ENCODE measurements at places on chromosomes 16 and 17.

DNA sequence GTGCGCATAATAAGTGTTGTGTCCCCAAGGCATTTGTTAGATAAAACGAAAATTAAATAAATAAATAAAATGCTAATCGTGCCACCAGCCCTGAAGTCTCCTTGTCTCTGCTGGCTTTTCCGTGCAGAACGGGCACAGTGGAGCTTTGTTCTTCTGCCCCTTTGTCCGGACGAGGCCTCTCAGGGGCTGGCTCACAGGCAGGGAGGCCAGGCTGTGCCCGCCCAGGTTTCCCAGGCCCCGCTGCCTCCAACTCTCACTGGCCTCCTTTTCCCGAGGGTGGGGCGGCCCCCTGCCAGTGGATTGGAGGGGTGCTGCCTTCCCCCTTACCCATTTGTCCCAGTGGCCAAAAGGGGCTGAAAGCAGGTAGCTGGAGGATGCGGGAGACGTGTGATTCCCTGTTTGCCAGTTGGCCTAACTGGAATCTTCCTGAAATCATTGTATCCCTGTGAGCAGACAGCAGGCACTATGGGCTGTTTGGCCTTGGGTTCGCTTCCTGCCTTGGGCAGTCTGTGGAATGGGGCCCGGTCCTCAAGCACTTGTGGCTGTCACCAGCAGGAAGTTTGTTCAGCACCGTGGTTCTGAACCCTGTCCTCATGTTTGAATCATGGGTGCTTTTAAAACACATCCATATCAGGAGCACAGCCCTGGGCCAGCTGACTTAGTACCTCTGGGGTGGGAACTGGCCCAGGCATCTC lies 64.4 kb downstream of the KSR1 start:
- no peak for DNase-seq

GRCh38 chr17:55549140-55549539 lies 37.9 kb upstream of the SMIM36 start:
- DNase-seq = no peak

DNA sequence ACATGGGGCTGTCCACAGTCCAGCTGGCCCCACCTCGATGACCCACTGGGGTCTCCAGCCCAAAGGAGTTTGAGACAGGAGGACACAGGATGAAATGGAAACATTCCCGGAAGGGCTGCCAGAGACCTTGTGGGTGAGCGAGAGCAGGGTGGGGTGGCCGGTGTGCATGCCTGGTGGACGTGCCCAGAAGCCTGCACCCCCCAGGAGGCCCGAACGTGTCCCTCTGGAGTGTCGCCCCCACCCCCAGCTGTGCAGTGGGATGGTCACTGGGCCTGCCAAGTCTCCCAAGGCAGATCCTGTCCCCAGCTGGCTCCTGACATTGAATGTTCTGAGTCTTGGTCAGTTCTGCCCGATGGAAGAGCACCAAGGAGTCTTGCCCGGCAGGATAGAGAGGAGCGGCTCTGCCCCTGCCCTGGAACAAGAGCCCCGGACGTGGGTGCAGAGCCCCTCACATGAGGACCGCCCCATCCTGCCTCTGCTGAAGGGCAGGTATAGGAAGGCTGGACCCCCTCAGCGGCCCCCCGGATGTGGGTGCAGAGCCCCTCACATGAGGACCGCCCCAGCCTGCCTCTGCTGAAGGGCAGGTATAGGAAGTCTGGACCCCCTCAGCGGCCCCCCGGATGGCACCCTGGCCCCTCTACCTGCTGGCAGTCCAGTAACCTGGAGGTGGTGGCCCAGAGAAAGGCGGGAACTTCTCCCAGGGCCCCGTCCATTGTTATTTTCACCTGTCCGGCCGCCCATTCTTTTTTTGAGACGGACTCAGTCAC lies 3.1 kb upstream of the CAPN15 start:
- DNase-seq = no peak

- no peak for DNase-seq
Measured at GRCh38 chr17:15364615-15365014, 23.2 kb upstream of the TEKT3 start.

DNA sequence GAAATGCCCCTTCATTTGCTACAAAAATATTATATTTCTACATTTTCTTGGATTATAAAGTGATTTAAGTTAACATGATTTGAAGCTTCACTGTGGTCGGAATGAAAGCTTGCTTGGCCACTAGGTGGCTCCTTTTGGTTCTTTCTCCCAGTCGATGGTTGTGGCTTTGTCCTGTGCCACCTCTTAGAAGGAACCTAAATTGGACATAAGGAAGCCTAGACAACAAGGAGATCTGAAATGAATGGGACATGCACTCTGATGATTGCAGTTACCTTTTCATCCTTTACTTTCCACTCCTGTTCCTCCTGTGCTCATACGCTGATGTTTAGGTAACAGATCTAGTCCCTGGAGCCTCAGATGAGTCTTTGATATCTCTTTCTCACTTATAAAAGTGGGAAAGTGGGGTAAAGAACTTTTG lies 39.2 kb downstream of the FTO start:
- no peak for DNase-seq

- no peak for DNase-seq
Measured at GRCh38 chr16:51641191-51641765, 490.2 kb upstream of the SALL1 start.

DNA sequence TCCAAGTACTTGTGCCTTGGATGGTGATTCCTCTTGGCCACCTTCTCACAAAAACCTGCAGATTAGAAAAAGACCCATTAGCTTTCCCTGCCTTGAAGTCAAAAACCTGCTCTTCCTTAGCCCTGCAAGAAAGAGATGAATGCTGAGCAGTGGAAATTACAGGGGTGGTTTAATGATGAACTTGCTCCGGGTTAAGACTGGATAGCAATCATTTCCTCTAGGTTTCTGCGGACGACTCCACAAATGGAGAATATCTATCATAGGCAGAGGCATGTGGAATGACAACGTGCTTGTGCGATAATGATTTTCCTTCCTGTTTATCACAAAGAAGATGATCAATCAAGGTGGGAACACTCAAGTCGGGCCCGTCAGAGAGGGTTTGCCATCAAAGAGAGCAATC lies 201.2 kb upstream of the ERCC4 start:
- DNase-seq = no peak

GRCh38 chr16:87701078-87701460 lies 64.7 kb downstream of the KLHDC4 start:
- DNase-seq = no peak

Measured in activated T-helper 1 cell treated with Interleukin-2 at 50 U/mL for 16 hours (primary cell).